ENCODE measurements at places on chromosomes 16 and 17.

- peak; percentile 32 for DNase-seq
Measured at GRCh38 chr16:80899809-80900592, 95.6 kb upstream of the CDYL2 start.

GRCh38 chr17:49566668-49567071 lies 9.0 kb upstream of the NXPH3 start:
- no peak for DNase-seq

GRCh38 chr17:82121660-82122629 lies 23.9 kb upstream of the FASN start:
- no peak for DNase-seq

- DNase-seq: peak; percentile 4
Measured at GRCh38 chr17:73064084-73064938, 28.2 kb downstream of the SLC39A11 start.

DNA sequence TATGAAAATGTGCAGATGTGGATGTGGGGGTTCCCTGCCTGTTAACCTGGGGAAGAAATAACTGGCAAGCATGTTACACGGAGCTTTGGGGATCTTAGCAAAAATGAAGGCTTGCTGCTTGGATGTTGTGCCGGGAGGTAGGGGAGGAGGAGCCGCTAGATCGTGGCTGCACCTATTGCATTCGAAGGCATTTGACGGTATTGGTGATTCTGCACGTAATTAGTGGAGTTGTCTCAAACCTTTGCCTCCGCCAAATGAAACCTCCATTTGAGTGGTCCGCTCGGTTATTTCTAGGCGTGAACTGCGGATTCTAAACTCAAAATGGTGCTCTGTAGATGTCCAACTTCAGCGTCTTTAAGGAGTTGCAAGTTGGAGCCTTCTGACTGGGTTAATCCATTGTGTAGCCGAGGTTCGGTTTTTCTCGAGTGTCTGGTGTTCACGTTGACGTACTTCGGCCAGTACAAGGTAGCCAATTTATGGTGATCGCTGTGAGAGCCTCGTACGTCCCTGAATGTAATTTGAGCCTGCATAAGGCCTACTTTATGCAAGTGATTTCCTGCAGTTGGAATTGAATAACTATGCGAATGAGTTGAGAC lies 1.5 kb downstream of the TNRC6C start:
- no peak for DNase-seq

DNA sequence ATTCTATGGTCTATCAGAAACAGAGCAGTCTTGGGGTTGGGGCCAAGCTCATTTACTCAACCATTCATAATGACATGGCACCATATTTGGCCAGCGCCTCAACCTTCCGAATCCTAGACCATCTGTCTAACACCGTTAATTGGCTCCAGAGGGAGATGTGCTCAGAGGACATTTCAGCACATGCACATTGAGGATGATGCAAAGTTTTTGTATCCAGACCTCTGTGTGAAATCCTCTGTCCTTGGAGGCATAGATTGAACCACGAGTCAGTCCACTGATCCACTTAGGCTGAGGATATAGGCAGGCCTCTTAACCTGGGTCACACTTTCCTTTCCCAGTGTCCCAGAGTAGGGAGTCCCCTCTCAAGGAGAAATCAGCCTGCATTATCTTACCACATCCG lies 85.5 kb downstream of the SHISA6 start:
- DNase-seq: no peak

- DNase-seq: no peak
Measured at GRCh38 chr17:9038380-9038779, 17.1 kb downstream of the NTN1 start.

- DNase-seq: no peak
Measured at GRCh38 chr16:75099738-75100602, 16.6 kb downstream of the LDHD start.

- DNase-seq: no peak
Measured at GRCh38 chr16:86929057-86929871, 350.9 kb downstream of the FOXL1 start.

- DNase-seq: no peak
Measured at GRCh38 chr17:44314524-44314868, 6.1 kb downstream of the RUNDC3A start.

GRCh38 chr16:81866820-81867440 lies 87.8 kb downstream of the PLCG2 start:
- DNase-seq: no peak

DNA sequence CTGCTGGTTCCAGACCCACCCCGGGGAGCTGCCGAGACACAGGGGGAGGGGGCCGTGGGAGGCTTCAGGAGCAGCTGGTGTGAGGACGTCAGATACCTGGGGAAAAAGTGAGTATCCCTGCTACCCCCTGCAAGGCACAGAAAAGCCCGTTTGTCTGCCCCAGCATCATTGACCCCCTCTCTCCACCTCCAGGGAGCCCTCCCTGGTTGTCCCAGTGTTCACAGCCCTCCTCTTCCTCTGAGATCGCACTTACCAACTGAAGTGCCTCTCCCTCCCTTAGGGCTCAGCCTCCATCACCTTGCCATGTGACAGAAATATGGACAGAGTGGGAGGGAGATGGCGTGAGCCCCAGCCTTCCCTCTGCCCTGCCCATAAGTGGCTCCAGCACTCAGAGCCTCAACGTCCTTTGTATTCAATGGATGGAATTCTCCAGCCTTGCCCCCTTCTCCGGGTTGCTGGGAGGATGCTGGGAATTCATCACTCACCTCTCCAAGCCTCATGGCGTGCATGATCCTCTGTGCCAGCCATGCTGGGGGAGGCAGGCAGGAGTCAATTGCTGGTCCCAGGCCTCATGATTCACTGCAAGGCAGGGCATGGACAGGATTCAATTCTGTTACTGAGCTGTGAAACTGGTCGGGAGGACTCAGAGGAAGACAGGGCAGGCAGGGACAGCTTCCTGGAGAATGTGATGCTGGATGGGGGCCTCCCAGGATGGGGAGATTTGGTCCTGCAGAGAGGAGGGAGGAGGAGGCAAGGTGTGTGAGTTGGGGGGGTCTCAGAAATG lies 14.6 kb downstream of the SPNS3 start:
- DNase-seq: no peak
